ENCODE measurements at places on chromosomes 3 and 15.

DNA sequence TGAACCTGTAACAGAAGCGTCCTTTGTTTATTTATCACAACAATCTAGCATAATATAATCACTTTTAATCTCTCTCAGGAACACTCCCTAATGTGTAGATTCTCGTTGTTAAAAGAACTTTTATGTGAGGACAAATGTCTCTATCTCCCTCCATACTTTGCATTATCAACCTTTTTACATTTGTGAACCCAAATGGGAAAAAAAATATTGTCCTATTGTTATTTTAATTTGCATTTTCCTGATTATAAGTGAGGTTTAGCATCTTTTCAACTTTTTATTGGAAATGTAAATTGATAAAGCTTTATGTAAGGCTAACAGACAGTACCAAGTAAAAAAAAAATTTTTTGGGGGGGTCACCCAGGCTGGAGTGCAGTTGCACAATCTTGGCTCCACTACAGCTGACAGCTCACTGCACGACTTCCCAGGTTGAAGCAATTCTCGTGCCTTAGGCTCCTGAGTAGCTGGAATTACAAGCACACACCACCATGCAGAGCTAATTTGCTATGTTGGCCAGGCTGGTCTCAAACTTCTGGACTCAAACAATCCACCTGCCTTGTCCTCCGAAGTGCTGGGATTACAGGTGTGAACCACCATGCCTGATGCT, 33.0 kb upstream of the DENND4A start:
- DNase-seq: no peak

DNA sequence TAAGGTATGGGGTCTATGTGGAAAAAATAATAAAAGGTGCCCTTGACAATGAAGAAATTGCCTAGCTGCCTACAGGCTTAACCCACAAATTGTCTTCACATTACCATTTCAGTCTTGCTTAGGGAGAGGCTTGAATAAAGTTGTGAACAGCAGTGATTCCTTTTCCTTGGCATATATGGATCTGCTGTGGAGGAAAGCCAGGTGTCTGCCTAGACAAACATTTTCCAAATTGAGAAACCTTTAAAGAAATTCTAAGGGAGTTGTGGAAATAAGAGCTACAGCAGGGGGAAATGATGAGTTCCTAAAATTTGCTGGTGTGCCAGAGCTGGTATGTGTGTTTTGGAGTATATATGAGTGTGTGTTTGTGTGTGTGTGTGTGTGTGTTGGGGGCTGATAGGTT, 452.1 kb downstream of the NTRK3 start:
- DNase-seq: no peak

GRCh38 chr3:30440147-30440604, 166.2 kb upstream of the TGFBR2 start:
- no peak for DNase-seq

DNA sequence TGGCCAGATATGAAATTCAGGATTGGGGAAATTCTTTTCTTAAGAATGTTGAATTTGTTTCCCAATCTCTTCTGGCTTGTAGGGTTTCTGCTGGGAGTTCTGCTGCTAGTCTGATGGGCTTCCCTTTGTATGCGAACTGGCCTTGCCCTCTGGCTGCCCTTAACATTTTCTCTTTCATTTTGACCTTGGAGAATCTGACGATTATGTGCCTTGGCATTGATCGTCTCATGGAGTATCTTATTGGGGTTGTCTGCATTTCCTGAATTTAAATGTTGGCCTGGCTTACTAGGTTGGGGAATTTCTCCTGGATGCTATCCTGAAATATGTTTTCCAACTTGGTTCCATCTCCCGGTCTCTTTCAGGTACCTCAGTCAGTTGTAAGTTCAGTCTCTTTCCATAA, 152.2 kb downstream of the CFAP20DC start:
- no peak for DNase-seq

GRCh38 chr3:182637350-182638110, 155.8 kb upstream of the ATP11B start:
- no peak for DNase-seq

DNA sequence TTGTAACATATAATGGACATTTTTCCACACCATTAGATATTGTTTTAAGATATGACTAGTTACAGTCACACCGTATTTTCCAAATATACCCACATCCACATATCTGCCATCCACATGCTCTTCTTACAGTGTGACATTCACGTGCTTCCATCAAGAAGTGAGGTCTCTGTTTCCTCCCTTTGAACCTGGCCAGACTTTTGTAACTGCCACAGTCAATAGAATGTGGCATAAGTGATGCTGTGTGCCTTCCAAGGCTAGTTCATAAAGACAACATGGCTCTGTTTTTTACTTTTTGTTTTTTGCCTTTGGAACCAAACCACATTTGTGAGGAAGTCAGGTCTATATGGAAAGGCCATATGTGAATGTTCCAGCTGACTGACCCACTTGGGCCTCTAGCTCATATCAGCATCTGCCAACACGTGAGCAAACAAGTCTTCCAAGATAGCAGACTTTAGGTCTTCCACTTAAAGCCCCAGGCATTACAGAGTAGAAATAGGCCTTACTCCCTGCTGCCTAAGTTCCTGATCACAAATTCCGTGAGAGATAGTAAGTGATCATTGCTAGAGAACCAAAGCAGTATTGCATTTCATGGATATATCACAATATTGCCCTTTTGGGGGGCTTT, 27.1 kb downstream of the EIF1B start:
- DNase-seq: no peak

DNA sequence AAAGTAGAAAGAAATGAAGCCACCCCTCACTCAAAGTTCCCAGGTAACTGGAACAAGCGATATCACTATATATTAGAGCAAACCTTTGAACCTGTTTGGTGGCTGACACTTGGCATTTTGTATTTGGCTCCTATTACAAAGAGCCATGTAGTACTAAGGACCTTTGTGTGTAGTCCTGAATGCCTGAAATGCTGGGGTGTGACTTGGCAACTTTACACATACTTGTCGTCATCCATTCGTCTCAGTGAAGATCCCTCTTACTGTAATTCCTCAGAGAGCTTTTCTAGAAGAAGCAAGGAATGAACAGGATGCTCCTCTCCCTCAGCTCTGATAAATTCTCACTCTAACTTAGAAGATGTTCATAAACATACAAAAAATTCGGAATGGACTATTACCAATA, 216.1 kb upstream of the CDIN1 start:
- DNase-seq: no peak

GRCh38 chr3:47849699-47850563, 47.0 kb downstream of the DHX30 start:
- no peak for DNase-seq

GRCh38 chr3:53161450-53161819, 426 bp downstream of the PRKCD start:
- DNase-seq: no peak

DNA sequence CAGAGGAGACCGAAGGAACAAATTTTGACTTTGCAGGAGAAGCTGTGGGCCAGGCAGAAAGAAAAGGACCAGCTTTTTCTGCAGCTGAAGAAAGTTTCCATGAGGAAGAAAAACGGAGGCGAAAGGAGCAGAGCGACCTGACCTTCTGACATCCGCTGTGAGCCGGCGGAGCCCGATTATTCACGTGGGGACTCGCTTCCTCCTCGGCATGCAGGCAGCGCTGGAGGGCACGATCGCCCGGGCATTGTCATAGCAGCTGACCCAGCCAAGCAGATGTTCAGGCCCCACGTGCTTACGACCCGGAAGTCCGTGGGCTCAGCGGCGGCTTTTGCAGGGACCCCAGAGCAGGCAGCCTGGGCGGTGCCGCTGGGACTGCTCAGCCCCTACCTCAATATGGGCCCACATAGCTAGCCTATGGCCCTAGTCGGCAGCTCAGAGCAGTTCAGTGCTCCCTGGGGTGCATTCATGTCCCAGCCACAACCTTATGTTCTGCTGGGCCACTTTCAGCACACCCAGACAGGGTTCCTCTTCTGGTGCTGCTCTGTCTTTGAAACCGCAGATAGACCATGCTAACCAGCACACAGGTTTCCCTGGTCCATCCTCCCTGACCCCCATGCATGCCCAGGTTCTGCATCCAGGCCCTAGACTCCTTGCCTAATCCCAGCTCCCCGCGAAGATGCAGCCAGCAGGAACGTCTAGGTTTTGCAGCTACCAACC, 10.5 kb upstream of the EIF4A2 start:
- DNase-seq: no peak

GRCh38 chr15:77475898-77476297, 55.2 kb downstream of the HMG20A start:
- DNase-seq: no peak

DNA sequence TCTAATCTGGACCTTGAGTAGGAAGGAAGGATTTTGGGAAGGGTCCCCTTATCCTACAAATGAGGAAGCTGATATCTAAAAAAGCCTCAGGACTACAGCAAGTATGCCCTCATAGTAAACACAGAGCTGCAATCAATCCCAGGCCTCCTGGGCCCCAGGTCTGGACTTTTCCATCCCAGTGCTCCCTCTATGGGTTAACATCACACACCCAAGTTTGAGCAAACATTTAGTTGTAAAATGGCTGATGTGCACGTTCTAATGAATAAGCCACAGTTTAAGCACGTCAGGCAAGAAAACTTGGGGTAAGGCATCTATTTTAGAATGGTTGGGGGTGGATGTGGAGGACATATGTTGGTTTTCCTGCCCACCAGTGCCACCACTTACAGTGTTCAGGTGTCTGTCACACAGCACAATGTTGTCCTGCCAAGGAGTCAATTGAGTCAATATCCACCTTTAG, 44.3 kb upstream of the UBE2E1 start:
- DNase-seq: no peak

- no peak for DNase-seq
These were observed 31.6 kb downstream of the PIK3CB start for GRCh38 chr3:138803006-138803653.

DNA sequence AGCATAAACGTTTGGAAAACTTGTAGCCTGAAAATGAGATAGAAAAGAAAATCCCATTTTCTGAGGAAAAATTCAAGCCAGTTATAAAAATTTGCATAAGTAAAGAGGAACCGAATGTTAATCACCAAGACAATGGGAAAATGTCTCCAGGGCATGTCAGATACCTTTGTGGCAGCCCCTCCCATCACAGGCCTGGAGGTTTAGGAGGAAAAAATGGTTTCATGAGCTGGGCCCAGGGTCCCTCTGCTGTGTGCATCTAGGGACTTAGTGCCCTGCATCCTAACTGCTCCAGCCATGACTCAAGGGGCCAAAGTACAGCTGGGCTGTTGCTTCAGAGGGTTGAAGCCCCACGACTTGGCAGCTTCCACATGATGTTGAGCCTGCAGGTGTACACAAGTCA, 153.1 kb downstream of the TAFA4 start:
- DNase-seq: no peak

DNA sequence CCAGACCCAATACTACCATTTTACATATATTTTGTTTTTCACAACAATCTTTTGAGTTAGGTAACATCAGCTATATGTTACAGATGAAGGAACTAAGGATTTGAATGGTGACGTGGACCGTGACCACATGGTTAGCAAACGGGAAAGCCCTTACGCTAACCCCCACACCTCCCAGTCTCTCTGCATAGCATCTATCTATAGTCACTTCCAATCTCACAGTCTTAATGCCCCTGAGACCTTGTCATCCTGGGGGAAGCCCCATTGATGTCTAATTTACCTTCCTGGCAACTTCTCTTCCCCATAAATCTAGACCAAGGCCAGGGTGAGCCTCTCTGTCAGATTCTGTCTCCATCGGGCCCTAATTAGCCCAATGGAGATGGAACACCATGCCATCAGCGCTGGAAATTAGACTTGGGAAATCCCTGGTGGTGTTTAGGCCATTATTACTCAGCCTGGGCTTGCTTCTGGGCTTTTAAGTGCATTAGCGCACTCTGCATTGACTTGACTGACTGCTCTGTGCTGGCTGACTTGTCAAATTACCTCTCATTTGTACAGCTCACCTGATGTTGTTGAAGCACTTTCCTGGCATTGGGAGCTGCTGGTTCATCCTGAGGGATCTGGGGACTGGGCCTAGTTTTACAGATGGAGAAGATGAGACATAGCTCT, 34.0 kb upstream of the SH3GL3 start:
- no peak for DNase-seq

- no peak for DNase-seq
These were observed 61.2 kb upstream of the TNFAIP8L3 start for GRCh38 chr15:51155891-51156290.

GRCh38 chr3:64548200-64548889, 139.5 kb downstream of the ADAMTS9 start:
- DNase-seq: no peak

DNA sequence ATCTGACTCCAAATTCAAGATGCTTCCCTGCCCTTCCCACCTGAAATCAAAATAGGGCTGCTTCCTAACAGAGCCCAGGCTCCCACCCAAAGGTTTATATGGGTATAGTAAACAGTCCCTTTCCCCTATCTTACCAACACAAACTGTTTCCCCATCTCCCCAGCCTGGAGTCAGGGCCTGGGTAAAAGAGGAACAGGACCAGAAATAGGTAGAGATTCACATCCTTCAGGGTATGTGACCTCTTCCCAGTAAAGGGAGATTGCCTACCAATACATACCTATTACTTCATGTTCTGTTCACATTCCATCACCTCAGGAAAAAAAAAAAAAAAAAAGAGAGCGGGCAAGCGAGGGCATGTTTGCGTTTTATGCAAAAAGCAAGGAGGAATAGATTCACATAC, 9.7 kb upstream of the SHF start:
- DNase-seq: no peak

DNA sequence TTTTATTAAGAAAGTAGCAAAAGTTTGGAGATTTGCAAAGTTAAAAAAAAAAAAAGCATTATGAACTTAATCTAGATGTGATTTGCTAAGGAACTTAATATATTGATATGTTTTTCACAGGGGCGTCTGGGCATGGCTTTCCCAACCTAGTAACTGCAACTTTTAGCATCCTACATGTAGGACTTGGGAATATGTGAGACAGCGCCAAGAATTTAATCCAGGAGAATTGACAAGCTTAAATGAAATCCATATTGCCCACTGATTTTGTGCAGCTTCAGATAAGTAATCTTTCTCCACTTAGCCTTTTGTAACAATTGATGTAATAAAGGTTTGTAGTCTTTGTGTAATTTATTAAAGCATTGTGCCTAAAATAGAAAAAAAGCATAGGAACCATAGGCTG, 982 bp upstream of the GABPB1 start:
- DNase-seq: no peak

GRCh38 chr3:63947594-63947993, 35.4 kb upstream of the SCAANT1 start:
- no peak for DNase-seq

- DNase-seq: no peak
These were observed 281.9 kb upstream of the ONECUT1 start for GRCh38 chr15:53072077-53072476.

- no peak for DNase-seq
These were observed 658 bp downstream of the EOGT start for GRCh38 chr3:69012800-69013252.

DNA sequence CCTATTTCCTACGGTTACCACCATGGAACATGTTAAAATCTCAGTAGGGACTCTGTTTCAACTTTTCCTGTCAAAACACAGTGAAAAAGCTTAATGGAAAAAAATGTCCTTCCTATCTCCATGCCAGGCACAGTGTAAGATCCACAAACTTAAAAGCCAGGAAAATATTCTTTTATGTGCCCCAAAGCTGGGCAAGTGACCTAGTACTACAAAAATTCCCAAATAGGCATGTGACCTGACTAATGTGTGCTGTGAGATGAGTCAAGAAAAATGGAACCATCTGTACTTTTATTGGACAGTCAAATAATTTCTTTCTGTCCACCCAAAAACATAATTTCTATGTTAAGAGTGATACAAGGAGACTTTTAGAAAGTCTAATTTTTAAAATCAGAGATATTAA, 406.0 kb downstream of the ZBTB20 start:
- no peak for DNase-seq

GRCh38 chr3:6396631-6397030, 464.3 kb upstream of the GRM7 start:
- no peak for DNase-seq
